ENCODE measurements at places on chromosomes 4 and X. TPM values are rescaled to one million over a fixed set of nuclear protein-coding genes. Genes with fewer than 3 reads are reported as not detected.

DNA sequence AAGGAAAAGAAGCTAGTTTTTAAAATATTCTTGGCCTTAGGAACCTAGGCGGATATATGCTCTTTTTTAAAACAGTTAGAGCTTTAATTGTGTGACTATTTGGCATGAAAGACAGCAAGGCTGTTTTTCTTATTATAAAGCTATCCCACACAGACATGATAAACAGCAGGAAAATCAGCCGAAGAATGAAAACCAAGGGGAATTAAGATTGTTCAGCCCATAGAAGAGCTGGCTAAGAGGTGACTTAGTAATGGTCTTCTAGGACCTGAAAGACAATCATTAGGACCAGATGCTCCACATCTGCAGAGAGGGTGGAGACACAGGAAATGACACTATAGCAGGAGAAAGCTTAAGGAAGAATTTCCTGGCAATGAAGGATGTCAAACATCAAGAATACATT is 171.4 kb upstream of the NRK start:
- DNase-seq: no peak

DNA sequence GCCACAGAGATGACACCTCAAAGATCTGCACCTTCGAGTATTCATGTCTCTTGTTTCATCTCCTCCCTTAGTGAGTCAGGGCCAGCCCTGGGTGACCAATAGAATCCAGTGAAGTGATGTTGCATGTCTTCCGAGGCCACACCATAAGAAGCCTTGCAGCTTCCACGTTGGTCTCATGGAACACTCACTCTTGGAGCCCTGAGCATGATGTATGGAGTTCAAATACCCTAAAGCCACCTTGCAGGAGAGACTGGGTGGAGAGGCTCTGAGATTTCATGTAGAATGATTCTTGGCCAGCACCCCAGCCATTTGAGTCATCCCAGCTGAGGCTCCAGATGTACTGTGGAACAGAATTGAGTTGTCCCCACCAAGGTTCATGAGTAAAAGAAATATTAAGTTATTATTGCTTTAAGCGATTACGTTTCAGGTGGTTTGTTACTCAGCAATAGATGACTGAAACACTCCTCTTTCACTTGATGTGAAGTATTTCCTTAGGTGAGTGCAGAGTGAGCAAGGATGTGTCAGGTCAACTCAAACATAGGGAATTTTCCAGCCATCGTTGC is 5.0 kb upstream of the RP2 start:
- no peak for DNase-seq

DNA sequence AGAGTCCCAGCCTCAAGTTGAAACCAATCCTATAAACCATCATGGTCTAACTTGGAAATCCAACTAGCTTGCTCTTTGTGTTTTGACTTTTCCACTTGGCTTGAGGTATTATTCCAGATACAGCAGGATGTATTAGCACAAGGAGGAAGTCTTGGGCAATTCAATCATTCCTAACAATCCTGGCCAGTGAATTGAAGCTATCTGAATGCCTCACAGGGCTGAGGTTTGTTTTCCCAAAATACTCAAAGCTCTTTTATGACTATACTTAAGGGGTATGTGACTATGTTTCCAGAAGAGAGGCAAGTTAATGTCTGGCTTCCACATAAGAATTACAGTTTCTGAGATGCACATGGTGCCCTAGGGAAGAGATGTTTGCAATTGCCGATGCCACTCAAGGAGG is 66.8 kb upstream of the SH3RF1 start:
- no peak for DNase-seq

- DNase-seq: no peak
Observed at GRCh38 chrX:110941906-110942305, 146.3 kb upstream of the CHRDL1 start.

DNA sequence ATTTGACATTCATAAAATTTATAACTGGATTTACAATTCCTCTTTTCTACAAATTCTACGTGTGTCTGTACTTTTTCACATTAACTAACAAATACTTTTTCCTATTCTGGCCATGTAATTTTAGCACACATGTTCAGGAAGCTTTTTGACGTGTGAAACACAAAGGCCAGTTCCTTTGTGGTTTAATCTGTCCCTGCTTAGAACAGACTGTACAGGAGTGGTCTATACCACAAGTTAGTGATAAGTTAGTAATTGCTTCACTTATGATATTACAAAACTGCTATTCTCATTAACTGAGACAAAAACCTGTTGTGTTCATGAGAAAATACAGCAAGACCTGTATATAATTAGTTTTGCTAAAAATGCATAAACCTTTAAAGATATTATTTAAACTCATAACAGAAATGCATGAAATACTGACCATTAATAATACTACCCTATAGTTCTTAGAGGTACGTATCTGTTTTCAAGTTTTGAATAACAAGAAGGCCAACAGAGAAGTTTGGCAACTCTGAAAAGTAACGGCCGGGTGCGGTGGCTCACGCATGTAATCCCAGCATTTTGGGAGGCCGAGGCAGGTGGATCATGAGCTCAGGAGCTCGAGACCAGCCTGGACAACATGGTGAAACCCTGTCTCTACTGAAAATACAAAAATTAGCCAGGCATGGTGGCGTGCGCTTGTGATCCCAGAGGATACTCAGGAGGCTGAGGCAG is 13.7 kb upstream of the AREG start:
- no peak for DNase-seq

- DNase-seq: no peak
Observed at GRCh38 chr4:7596918-7597606, 162.3 kb upstream of the PSAPL1 start.

GRCh38 chrX:48802905-48803200 is 986 bp downstream of the HDAC6 start:
- no peak for DNase-seq

GRCh38 chrX:64186974-64187761 is 18.3 kb downstream of the AMER1 start:
- peak; percentile 38 for DNase-seq

- DNase-seq: no peak
Observed at GRCh38 chr4:1863297-1864033, 7.5 kb upstream of the LETM1 start.

GRCh38 chr4:108849611-108850168 is 86.8 kb upstream of the ETNPPL start:
- DNase-seq: no peak

AGTR2 gene
- not detected for polyA plus RNA-seq

- DNase-seq: no peak
Observed at GRCh38 chr4:159027535-159027934, 75.3 kb upstream of the RAPGEF2 start.

RBM46 gene
- polyA plus RNA-seq: not detected

- DNase-seq: no peak
Observed at GRCh38 chr4:119823891-119824290, 195.3 kb upstream of the PDE5A start.

PRRG1 gene
- 3.0 TPM for polyA plus RNA-seq

DNA sequence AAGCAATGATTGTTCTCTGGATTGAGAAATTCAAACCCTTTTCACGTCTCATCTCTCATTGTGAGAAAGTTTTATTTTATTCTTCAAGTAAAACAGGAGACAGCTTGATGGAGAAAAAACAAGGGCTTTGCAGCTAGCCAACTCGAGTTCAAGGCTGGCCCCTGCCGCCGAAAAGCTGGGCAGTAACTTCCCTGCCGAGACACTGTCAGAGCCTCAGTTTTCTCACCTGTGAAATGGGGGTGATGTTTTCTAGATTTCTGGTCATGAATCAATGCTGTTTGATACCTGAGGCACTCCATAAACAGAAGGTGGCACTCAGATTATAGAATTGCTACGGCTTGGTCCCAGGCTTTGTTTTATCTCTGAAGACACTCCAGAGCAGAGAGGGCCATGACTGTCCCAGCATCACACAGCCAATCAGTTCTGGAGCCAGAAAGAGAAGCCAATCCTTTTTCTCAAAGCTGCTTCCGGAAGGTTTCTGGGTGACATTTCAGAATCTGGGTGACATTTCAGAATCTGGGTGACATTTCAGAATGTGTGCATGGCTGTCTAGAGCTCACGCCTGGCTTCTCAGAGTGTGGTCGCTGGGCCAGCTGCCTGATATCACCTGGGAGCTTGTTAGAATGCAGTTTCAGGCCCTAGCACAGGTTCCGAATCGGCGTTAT is 33.2 kb downstream of the HMX1 start:
- no peak for DNase-seq

DNA sequence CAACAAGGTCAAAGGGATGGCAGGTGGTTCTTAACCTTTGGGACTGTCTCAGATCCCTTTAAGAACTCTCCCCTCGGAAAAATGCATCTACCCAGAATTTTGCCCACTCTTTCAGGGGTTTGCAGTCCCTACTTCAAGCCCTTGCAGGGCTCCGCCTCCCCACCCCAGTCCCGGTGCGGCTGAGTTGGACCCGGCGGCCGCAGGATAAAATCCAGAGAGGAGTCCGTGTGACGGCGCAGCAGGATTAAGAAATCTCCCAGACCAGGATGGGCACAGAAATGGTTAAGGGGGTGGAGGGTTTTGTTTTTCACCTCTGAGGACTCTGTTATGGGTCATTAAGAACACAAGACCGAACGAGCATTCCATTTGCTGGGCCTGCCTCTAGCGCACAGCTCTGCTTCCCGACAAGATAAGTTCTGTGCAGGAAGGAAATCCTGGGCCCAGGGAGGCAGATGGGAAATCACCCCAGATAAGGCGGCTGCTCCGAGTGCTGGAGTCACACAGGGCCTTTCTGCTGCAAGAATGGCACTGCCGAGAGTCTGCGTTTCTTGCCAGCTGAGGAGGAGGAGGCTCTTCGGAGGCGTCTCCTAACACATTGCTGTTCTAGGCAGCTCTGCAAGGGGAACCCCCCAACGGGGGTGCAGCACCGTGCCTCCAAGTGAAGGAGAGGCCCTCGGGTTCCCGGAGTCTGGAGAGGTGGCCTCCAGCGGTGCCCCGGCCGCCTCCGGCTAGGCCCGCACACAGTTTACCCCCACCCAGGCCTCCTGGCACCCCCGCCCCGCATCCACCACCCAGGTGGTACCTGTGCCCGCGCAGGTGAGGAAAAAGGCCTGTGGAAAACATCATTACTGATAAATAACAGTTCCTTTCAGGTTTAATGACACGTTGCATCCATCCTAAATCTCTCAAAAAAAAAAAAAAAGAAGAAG is 277.6 kb downstream of the BCOR start:
- no peak for DNase-seq

USP17L27 gene
- not detected for polyA plus RNA-seq

NUDT6 gene
- polyA plus RNA-seq: 25.1 TPM

- DNase-seq: no peak
Observed at GRCh38 chrX:51476930-51477329, 19.5 kb downstream of the NUDT11 start.

LRRC66 gene
- polyA plus RNA-seq: 1.5 TPM

DNA sequence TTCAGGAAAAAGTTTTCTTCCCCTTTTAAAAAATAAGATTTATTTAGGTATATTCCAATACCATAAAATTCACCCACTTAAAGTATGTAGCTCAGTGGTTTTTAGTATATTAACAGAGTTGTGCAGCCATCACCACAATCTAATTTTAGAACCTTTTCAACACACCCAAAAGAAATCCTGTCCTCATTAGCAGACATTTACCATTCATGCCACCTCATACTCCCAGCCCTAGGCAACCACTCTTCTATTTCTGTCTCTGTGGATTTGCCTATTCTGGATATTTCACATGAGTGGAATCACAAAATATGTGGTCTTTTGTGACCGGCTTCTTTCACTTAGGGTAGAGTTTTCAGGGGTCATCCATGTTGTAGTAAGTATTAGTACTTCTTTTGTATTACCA is 7.4 kb downstream of the ZNF81 start:
- no peak for DNase-seq

DNA sequence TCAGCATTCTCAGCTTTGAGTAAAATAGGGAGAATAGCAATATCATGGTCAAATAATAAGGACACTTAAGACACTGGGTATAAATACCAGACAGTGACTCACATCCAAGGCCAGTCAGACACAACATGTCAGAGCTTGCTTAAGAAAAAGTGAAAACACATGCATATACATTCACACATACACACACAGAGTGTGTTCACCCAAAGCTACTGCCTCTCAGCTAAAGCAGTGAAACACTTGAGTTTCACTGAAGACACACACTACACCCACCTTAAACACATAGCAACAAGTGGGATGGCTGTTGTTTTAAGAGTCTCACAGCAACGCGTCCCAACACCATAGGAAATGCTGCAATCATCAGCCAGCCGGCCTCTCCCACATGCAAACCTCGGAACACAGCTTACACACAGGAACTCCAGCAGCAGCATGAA is 14.4 kb downstream of the SHROOM4 start:
- DNase-seq: no peak

DNA sequence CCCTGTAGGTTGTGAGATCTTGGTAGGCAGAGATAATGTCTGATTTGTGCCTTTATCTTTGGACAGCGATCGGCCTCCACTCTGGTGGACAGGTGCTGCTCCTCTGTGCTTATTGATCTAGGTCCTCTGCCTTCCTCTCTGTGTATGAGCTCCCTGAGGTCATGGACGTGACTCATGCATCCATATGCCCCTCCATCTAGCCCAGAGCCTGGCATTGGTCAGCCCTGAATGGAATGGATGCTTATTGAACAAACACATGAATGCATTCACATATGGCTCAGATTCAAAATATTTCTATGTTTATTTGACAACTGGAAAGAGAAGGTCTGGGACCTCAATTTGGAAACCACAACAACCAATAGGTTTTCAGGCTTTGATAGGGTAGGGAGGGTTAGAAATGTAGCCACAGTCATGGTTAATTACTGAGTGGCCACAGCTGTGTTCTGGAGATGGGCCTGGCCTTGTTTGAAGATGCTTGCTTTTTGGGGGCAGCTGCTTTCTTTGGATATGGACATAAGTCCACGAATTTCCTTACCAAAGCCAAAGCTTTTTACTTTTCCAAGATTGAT is 76.2 kb downstream of the SEL1L3 start:
- DNase-seq: no peak

DNA sequence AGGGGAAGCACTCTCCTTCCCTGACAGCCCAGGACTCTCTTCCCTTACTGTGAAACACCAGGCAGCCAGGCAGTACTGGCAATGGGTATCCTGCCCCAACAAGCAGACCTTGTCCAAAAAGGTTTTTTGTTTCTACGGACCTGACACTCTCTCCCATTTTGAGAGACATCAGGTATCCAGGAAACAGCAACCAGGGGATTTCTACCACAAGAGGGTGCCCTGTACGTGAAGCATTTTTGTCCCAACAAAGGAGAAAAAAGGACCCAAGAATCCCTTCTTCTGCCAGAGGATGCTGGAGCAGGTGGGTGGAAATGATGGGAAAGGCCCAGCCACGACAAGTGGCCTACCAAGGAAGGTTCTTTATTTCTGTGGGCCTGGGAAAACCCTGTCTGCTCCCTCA is 65.7 kb upstream of the FGF13 start:
- DNase-seq: no peak

DNA sequence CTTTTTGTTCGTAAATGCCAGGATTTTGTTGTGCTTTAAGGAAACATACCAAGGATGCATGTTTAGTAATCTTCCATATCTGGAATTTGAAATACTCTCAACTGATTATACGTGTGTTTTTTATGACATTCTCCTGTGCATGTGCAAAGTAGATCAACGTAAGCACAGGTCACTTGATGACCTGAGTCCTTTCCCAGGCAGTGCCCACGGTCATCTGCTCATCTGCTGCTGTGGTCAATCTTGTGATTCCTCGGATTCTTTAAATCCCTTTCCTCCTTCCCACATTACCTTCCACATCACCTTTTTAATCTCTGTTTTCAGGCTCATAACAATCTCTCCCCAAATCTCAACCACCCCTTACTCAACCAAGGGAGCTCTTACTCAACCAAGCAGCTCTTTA is 104.1 kb downstream of the RASL11B start:
- DNase-seq: no peak

GRCh38 chr4:7903791-7904516 is 35.7 kb downstream of the AFAP1 start:
- DNase-seq: no peak

Data from heart right ventricle (tissue), 16 donors.